Testis (tissue), 5 donors: ENCODE measurements at places on chromosomes 1 and 21. TPM values are rescaled to one million over a fixed set of nuclear protein-coding genes. Genes with fewer than 3 reads are reported as not detected.
A peak's percentile ranks its signal among the peaks of the same experiment; 100 is the strongest.

DNA sequence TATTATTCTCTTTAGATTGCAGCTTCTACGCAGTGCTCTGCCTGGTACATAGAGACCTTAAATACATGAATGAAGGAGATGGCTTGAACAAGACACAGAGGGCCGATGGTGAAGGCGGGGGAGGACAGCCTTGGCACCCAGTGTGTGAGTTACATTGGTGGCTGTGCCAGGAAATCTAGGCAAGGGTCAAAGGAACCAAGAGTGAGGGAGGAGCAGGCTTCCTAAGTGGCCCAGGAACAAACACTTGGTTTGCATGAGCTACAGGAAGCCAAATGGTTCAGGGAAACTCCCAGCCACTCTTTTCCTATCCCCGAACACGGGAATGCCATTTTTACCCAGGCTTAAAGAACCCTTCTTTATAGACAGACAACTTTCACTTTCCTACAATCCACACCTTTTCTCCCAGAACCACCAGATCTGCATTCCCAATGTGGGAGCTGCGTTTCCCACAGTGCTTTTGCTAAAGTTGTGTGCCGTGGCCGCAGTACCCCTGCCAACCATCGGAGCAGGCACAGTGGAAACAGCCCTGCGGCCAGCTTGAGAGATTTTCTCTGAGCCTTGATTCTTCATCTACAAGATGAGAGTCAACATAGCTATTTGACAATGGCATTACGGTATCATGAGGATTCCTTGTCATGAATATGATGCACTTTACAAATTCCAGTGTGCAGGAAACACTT is 3.5 kb upstream of the CLEC20A start:
- DNase-seq: peak; percentile 3

DNA sequence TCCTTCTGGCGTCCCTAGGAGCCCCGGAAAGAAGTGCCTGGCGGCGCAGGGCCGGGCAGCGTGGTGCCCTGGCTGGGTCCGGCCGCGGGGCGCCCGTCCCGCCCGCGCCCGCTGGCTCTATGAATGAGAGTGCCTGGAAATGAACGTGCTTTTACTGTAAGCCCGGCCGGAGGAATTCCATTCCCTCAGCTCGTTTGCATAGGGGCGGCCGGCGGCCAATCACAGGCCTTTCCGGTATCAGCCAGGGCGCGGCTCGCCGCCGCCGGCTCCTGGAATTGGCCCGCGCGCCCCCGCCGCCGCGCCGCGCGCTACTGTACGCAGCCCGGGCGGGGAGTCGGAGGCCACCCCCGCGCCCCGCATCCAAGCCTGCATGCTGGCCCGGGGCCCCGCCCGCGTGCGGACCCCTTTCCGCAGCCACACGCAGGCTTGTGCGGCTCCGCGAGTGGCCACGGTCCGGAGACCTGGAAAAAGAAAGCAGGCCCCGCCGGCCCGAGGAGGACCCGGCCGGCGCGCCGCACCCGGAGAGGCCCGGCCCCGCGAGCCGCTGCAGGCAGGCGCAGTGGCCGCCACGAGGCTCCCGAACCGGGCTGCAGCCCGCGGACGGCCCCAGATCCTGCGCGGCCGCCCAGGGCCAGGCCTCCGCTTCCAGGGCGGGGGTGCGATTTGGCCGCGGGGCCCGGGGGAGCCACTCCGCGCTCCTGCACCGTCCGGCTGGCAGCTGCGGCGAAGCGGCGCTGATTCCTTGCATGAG is 160.4 kb downstream of the RUNX1 start:
- peak; percentile 98 for DNase-seq

E2F2 gene
- total RNA-seq: 6.6 TPM

- DNase-seq: no peak
Observed at GRCh38 chr1:3905953-3906671, 6.0 kb upstream of the C1orf174 start.

DNA sequence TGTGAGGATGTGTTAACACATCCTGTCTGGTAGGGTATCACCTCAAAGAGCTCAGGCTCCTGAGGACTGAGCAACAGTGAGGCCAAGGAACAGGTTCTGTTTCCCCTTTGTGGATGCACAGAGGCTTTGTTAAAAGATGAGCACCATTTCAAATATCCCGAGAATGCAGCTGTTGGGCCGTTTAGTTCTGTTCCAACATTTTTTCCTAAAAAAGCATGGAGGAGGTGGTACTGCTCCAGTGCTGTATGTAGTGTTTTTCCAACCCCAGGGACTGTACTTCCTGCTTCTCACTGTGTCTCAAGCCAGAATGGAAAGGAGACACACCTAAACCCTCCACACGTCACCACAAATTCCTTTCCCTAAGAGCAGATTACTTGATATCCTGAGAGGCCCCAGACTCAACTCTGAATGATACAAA is 53.8 kb upstream of the BCL10 start:
- no peak for DNase-seq

- DNase-seq: peak; percentile 91
Observed at GRCh38 chr1:31593770-31594632, 17.7 kb downstream of the TINAGL1 start.

DNA sequence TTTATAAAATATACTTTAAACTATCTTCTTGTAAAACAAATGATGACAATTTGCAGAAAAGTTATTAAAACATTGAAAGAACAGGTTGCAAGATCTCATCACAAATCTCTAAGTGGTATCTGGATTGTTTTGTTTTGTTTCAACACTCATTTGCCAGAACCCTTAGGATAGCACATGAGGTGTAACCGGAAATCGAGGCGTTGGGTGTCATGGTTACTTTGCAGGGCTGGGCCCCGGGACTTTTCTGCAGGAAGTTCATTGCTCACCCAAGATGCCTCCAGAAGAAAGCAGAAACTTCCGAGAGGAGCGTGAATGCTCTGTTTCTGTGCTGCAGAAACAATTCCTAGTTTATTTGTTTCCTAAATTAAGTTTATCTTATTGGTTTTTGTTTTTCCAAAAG is 2.5 kb downstream of the DISC1 start:
- DNase-seq: peak; percentile 27

DNA sequence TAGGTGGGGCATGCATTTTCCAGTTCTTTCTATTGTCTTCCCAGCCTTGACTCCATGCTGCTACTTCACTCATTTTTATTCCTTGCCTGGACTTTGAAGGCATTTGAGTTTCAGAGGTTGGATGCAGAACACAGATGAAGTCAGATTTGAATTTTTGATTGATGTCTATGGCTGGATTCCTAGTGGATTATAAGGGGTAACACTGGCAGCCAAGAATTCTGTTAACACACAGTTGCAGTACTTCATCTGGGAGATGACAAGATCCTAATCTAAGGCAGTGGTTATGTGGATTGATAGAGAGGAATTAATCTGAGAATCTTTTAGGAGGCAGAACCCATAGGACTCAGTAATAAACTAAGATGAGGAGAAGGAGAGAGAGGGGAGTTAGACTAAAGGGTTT is 439.0 kb upstream of the USP24 start:
- DNase-seq: no peak

GRCh38 chr1:100734676-100735075 is 15.1 kb downstream of the VCAM1 start:
- DNase-seq: no peak

DNA sequence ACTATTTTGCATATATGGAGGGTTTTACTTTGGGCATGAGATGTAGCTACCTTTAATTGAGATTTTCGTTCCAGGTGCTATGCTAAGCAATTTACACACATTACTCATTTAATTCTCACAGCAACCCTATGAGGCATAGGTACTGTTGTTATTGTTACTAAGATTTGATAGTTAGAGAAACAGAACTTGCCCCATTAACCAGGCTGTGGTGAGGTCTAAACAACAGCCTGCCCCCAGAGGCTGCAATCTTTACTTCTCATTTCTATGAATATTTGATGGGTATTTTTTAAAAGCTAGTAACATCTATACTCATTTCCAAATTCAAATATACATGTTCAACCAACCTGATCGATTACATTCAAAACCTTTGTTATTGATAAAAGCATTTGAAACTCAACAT is 155.6 kb downstream of the GALNT2 start:
- peak; percentile 4 for DNase-seq

DNA sequence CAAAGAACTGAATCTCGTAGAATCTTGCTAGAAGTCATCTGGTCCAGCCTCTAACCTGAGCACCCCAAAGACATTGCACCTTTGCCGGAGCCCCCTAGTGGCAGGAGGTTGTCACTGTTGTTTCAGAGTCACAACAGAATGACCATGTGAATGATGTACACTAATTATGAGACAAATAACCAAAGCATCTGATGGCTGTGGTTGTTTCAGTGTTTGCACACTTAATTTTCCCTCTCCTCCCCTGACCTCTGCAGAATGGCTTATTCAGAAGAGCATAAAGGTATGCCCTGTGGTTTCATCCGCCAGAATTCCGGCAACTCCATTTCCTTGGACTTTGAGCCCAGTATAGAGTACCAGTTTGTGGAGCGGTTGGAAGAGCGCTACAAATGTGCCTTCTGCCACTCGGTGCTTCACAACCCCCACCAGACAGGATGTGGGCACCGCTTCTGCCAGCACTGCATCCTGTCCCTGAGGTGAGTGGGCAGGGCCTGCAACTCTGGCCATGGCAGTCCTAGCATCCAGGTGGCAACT is 26.4 kb downstream of the TRAF5 start:
- peak; percentile 42 for DNase-seq

GRCh38 chr1:155107309-155108264 is 20.1 kb upstream of the EFNA1 start:
- DNase-seq: no peak

GRCh38 chr1:103496014-103496635 is 29.4 kb upstream of the RNPC3 start:
- no peak for DNase-seq

DNA sequence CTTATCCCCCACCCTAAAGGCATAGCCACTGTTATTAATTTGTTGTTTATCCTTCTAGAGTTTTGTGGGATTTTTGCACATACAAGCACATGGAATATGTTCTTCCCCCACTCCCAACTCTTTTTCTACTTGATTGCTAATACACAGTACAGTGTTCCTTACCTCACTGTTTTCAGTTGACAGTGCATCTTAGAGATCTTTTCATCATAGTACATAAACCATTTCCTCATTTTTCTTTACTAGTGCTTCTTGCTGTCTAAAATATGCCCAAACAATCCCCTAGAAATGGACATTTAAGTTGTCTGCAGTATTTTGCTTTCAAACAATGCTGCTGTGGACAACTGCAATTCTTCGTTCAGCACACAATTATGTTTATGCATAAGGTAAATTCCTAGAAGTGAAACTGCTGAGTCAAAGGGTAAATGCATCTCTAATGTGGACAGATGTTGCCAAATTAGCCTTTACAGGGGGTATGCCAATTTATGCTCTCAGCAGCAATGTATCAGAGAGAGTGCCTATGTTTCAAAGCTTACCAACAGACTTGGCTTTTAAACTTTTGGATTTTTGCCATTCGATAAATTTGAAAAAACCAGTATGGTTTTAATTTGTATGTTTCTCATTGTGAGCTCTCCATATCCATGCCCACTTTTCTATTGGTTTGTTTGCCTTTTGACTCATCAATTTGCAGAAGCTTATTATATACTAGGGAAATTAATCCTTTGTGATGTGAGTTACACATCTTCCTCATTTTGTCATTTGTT is 132.6 kb downstream of the MRPS6 start:
- no peak for DNase-seq

DNA sequence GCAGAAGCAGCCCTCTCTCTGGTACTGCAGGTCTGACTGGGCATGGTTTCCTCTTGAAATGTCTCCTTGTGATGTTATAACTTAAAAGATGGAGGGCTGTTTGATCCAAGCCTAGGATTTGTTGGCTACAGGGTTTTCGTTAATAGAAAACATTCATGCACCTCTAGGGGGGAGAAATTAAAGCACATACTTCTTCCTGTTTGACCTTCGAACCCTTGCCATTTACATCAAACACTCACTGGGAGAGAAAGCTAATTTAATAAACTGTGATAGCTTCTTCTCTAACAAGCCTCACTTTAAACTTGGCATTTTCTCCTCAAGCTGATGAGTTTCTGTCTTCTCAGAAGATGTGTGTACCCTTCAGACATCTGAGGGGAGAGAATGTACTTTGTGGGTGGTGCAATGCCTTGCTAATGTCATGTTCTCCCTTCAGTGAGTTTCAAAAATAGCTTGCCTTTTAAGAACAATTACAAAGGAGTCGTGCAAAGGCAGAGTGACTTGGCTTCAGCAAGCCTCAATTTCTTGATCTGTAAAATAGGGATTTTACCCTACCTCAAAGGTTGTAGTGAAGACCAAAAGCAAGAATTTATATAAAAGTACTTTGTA is 20.4 kb downstream of the CACHD1 start:
- DNase-seq: no peak

ANKRD34A gene
- total RNA-seq: 0.31 TPM

DNA sequence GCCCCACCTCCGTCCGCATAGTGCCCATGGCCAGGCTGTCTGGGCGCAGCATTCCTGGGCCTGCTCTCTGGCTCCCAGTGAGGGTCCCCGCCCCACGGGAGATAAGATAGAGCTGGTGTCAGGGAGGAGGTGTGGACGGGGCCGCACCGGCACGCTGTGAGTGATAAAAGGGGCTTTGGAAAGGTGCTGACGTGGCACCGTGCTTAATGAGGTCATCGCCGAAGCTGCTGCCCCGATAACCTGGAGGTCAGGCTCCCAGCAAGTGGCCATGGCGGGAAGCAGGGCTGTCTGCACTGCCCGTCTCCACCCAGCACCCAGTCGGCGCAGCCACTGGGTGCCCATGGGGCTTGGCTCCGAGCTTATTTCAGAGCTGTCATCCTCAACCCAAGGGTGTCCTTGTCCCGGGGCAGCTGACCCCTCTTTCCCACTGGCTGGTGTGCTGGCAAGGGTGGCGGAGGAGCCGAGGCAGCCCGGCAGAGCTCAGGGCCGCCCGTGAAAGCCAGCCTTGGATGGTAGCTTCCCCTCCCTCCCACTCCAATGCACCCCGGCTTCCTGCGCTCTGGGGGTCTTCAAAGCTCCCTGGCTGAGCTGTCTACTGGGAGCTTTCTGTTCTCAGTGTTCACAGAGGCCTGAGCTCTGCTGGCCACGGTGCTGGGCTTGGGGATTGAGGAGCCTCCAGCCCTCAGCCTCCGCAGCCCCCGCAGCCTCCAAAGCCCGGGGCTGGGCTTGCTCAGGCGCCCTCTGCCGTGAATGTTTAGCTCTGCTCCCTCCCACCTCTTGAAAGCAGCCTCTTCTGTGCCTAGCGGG is 105.1 kb upstream of the ARHGEF16 start:
- DNase-seq: peak; percentile 77

GRCh38 chr21:33993286-33994231 is 78.0 kb upstream of the ATP5PO start:
- peak; percentile 36 for DNase-seq

LRRC7 gene
- 5.2 TPM for total RNA-seq

GBP7 gene
- not detected for total RNA-seq

- DNase-seq: no peak
Observed at GRCh38 chr1:28601696-28602095, 9.6 kb downstream of the RAB42 start.

- no peak for DNase-seq
Observed at GRCh38 chr1:28956038-28956464, 41.7 kb downstream of the EPB41 start.
